ENCODE measurements at places on chromosomes 4 and X.

DNA sequence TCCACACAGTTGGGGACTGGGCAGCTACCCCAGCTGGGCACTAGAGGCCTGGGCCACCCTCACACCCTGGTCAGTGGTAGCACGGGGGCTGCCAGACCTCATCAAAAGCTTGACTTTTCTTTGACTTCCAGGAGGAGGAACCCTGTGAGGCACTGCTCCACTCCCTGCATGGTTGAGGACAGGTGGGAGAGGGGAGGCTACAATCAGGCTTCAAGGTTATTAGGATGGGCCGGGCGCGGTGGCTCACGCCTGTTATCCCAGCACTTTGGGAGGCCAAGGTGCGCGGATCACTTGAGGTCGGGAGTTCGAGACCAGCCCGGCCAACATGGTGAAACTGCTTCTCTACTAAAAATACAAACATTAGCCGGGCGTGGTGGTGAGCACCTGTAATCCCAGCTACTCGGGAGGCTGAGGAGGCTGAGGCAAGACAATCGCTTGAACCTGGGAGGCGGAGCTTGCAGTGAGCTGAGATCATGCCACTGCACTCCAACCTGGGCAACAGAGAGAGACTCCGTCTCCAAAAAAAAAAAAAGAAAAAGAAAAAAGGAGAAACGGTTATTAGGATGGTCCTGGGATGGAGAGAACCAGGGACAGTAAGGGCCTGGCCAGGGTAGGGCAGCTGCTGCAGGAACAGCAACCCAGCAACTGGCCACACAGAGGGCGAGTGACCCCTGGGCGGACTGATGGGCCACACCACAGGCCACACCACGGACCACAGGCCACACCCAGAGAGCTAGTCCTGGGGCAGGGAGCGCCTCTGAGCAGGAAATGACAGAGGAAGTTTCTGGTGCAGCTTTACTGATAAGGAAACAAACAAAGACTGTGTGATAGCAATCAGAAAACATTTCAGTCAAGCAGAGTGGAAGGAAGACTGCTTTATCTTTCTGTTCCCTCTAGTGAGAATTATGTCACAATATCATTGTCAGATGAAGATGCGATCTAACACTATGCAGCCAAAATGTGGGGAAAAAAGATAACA lies 20.5 kb upstream of the OPN1LW start:
- no peak for DNase-seq

- DNase-seq: no peak
Observed at GRCh38 chr4:54840992-54841768, 183.4 kb downstream of the KIT start.

- no peak for DNase-seq
Observed at GRCh38 chr4:138452826-138453225, 210.7 kb upstream of the SLC7A11 start.

DNA sequence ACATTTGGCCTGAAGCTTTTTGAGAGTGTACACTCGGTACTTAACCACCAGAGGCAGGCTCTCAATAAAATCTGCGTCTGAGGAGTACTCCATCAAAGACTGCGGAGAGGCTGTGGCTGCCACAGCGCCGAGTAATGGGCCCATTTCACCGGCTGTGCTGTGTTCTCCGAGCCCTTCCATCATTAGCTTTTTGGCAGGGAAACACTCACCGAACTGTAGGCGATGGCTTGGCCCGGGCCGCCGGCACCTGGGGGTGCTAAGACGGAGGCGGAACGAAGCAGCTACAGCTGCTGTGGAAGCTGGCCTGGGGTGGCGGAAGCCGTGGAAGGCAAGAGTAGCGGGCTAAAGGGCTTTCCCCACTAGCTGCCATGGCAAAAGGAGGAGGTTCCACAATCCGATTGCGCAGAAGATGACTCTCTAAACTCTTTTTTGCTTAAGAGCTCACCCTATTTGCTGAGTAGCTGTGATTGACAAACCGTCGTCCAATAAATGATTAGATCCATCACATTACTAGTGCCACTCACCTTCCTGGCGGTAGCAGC lies 48.5 kb upstream of the PABPC1L2A start:
- no peak for DNase-seq

- DNase-seq: no peak
Observed at GRCh38 chr4:158938220-158939044, 164.4 kb upstream of the RAPGEF2 start.

DNA sequence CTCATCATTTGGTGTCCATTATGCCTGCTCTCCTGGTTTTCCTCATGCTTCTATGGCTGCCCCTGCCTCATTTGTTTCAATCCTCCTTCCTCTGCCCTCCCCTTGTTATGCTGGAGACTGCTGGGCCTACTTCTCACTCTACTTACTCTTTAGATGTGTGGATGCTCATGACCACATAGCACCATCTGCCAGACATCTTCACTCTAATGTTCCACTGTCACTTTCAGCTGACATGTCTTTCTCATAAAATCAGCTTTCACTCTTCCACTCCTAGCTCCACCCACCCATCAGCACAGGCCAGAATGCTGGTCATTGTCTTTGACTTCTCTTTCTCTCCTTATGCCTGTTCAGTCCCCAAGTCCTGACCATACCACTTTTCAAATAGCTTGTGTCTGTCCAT lies 86.8 kb downstream of the REPS2 start:
- no peak for DNase-seq

- no peak for DNase-seq
Observed at GRCh38 chr4:21469438-21470300, 478.9 kb downstream of the KCNIP4 start.

DNA sequence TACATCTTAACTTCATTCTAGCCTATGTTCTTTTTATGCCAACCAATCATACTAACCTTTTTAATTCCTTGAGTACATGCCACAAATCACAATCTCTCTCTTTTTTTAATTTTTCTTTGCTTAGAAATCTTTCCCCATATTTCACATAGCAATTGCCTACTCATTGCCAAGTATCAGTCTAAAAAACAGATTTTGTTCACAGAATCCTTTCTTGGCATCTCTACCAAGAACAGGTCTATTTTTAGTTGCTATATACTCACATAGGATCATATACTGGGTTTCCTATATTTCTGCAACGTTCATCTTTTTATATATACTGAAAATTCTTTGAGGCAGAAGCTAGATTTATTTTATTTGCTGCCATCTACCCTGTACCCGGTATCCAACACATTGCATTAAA lies 292.1 kb downstream of the GASK1B start:
- no peak for DNase-seq

GRCh38 chr4:119068529-119068962 lies 67.1 kb upstream of the MYOZ2 start:
- DNase-seq: no peak

GRCh38 chr4:39304651-39305050 lies 61.5 kb downstream of the RFC1 start:
- no peak for DNase-seq

Measured in DMS79 (cell line).